CD4-positive, CD25-positive, alpha-beta regulatory T cell (primary cell): ENCODE measurements at places on chromosomes 7 and 10. TPM values are rescaled to one million over a fixed set of nuclear protein-coding genes. Genes with fewer than 3 reads are reported as not detected.

DNA sequence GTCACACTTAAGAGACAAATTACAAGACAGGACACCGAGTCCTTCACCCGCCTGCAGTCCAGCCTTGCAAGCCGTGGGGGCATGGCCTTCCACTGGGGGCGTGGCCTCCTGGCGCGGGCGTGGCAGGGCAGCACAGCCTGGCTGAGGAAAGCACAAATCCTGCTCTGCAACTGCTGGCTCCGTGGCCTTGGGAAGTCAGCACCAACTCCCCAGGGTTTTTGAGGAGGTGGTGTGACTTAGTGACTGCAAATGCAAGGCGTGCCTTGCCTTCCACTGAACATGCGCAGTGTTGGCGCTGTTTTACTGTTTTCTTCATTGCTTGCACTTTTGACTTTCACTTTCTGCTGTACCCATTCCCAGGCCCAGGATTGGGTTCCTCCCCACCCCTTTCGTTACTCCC lies 12.9 kb upstream of the BMS1 start:
- DNase-seq = no peak

DNA sequence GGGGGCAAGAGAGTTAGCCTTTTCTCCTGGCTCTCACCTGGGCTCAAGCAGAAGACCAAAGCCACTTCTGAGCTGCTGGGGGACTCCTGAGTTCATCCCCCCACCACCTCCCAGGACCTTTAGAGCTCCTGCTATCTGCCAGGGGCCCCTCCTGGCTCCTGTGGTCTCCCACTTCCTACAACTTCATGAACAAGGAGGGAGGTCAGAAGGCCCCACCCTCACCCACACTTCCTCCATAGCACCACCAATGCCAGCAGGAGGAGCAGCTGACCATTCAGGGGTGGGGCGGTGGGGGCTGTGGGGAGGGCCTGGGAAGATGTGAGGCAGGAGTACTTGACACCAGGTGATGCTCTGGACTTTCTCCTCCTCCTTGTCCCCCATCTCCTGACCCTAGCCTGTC lies 32.6 kb upstream of the ADCYAP1R1 start:
- DNase-seq = no peak

- DNase-seq = no peak
Measured at GRCh38 chr10:20683345-20683744, 213.8 kb downstream of the NEBL start.

GRCh38 chr10:96540240-96540639 lies 26.5 kb upstream of the TLL2 start:
- no peak for DNase-seq

DNA sequence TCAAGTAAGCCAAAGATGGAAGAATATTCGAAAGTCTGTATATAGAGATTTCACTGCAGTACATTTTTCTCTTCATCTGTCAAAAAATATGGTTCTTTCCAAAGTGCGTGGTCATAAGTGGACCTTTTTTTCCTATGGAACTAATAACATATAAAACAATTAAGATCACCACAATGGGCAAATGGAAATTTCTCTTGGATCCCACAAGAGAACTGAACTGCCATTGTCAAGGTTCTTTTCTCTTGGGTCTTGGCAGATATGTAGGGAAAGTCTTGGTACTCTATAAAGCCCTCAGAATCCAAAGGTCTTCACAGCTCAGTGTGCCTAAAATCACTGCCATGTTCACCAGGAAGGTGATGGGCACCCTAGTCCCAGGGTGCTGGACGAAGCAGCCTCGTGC lies at the start of gene OR6B1:
Gene OR6B1, plus strand, starts transcription at position 301 of the 400 bp plus-strand sequence. CDS start 3,677 bp downstream, outside the sequence.
- no peak for DNase-seq

DNA sequence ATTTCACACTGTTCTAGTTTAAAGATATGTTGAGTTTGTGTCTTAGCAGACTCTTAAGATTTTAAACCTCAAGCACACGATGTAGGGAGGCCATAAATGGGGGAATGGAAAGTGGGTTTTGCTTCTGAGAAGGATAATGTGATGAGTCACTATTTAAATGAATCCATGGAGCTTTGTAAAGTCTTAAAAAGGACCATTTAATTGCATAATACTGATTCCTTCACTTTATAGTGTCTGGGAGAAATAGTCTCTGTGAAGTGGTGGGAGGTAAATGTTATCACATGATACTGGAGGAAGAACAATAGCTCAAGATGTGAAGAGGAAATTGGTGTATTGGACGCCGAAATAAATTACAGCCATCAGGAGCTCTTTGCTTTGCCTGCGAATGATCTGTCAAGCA lies 84.0 kb upstream of the MYO3A start:
- no peak for DNase-seq

GRCh38 chr10:17660921-17661320 lies 17.0 kb downstream of the STAM start:
- no peak for DNase-seq

DNA sequence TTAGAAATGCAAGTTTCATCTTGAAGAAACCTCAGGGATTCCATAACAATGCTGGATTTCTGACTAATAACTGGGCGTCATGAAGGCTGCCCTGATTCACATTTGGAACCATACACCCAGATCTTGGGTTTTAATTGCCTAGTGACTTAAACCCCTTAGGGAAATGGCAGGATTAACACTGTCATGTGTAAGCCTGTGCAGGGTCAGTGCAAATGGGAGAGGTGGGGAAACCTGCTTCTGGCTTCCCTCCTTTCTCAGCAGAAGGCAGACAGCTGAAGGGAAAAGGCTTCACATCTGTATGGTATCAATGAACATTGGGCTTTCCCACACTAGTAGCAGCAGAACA lies 364.2 kb downstream of the ANKRD30A start:
- no peak for DNase-seq

- no peak for DNase-seq
Measured at GRCh38 chr10:33244354-33244967, 90.0 kb downstream of the NRP1 start.

GRCh38 chr7:134044682-134045081 lies 82.5 kb upstream of the LRGUK start:
- no peak for DNase-seq

The SUN3 gene
- not detected for total RNA-seq

The NME8 gene
- not detected for total RNA-seq
